ENCODE measurements at places on chromosomes 12 and 14. TPM values are rescaled to one million over a fixed set of nuclear protein-coding genes. Genes with fewer than 3 reads are reported as not detected.

AKAP5 gene
- 0.08 TPM for total RNA-seq

JAG2 gene
- total RNA-seq: 63.6 TPM

WIF1 gene
- 0.34 TPM for total RNA-seq

BEGAIN gene
- total RNA-seq: 0.68 TPM

DNA sequence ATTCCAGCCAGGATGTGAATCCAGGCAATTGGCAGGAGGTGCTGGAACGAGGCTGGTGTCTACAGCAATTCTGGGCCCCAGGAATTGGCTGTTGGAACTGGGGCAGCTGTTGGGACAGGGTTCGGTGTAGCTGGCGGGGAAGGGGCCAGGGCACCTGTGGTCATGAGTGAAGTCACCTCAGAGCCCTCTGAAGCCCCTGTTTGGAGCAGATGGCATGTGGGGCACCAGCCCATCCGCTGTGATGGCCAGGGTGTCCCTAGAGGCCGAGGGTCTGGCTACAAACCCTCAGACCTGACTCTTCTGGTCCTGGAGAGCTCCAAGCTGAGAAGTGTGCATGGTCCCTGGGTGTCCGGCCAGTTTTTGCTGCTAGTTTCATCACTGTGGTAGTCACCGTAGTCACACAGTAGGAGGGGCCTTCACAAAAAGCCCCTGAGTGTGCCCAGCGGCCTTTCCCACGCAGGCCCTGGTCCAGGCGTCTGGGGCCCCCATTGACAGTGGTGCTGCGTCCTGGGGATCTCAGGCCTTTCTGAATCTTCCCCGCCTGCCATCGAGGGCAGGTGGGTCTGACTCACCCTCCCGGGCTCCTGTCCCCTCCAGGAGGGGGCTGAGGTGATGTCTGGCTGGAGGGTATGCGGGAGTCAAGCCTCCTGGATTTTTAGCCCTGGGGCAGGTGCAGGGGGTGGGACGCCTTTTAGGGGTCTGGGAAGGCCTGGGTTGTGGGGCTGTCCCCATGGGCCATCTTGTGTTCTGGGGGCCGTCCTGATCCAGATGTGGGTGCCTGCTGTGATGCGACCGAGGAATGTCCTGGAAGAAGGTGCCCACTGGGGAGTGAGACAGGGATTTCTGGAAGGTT is 368.0 kb downstream of the TMEM121 start:
- no peaks in the 10 kb centered on the region for H3K36me3 ChIP-seq
- no peak overlapping the region for H3K27ac ChIP-seq
- no peaks in the 10 kb centered on the region for H3K27me3 ChIP-seq
- DNase-seq: peak; percentile 66
- no peak overlapping the region for H3K4me3 ChIP-seq

C14orf132 gene
- 16.2 TPM for total RNA-seq

- H3K4me1 ChIP-seq: peaks cover 3% of the 10 kb centered on the region
- H3K4me3 ChIP-seq: no peak overlapping the region
- peaks cover 47% of the 10 kb centered on the region for H3K27me3 ChIP-seq
- DNase-seq: peak; percentile 35
Observed at GRCh38 chr14:101498526-101498860, 62.8 kb upstream of the DIO3 start.

GRCh38 chr12:795305-795704 is 42.9 kb downstream of the WNK1 start:
- DNase-seq: no peak
- no peak overlapping the region for H3K4me3 ChIP-seq
- peaks cover 33% of the 10 kb centered on the region for H3K4me1 ChIP-seq
- H3K36me3 ChIP-seq: no peaks in the 10 kb centered on the region

- H3K4me3 ChIP-seq: no peak overlapping the region
- DNase-seq: no peak
- H3K4me1 ChIP-seq: peaks cover 4% of the 10 kb centered on the region
Observed at GRCh38 chr12:49511410-49511809, 27.4 kb upstream of the KCNH3 start.

ITGB7 gene
- total RNA-seq: 8.4 TPM

- no peak overlapping the region for H3K27ac ChIP-seq
- H3K4me1 ChIP-seq: peaks cover 29% of the 10 kb centered on the region
Observed at GRCh38 chr12:89176676-89177075, 175.6 kb downstream of the DUSP6 start.

DNA sequence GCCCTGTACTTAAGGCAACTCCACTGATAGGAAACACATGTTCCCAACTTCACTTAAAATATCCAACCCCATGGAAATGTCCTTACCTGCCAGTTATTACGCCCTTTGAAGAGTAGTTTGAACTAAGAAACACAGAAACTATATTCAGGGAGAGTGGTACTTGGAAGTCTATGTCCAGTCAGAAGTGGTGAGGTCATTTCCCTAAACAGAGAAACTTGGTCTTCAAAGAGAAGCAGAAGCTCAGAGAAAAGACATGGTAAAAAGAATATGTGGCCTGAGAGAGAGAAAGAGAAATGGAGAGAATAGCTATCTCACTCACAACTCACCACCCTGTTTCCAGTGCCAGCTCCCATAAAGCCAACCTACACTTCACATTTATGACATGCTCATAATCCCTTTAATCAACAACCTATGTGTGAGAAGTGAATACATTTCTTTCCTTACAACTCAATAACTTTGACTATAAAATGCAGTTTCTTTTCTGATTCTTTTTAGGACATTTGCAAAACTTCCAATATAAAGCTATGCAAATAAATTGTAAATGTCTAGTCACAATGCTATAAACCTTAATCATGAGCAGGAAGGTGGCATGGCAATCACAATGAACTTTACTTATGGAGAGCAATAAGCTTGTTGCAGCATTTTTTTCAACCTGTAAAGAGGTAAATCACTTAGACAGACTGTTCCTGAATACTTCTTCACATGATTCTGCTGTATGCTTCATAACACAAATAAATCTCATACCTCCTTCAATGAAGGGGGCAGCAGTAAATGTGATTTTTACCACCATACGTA is 67.1 kb downstream of the CPNE8 start:
- no peak overlapping the region for H3K4me3 ChIP-seq
- no peak overlapping the region for H3K27ac ChIP-seq
- H3K4me1 ChIP-seq: no peaks in the 10 kb centered on the region

ORMDL2 gene
- 8.6 TPM for total RNA-seq

CCDC184 gene
- total RNA-seq: 0.83 TPM

DNA sequence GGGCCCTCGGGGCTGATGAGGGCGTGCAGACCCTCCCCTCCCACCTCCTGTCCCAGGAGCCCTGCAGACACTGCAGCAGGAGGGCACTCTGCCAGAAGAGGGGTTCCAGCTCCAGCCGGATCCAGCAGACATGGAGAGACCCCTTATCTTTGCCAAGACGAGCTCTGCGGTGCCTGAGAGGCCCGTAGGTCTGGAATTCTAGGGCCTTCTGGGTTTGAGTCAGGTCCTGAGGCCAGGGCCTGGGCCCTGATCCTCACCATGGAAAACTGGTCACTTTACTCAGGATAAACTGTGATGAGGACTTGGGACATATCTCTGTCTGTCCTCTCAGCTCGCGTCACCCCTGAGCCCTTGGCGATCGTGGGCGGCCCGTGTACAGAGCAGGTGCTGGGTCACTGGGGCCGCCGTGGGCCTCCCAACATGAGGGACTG is 13.8 kb downstream of the MEG3 start:
- H3K4me3 ChIP-seq: no peak overlapping the region
- H3K4me1 ChIP-seq: no peaks in the 10 kb centered on the region
- H3K27ac ChIP-seq: no peak overlapping the region
- peaks cover 16% of the 10 kb centered on the region for H3K27me3 ChIP-seq
- no peaks in the 10 kb centered on the region for H3K36me3 ChIP-seq

RNASE7 gene
- total RNA-seq: 46.9 TPM

- no peaks in the 10 kb centered on the region for H3K36me3 ChIP-seq
- no peak for DNase-seq
- H3K27me3 ChIP-seq: no peaks in the 10 kb centered on the region
Observed at GRCh38 chr14:24032727-24033418, 18.9 kb upstream of the CARMIL3 start.

DNA sequence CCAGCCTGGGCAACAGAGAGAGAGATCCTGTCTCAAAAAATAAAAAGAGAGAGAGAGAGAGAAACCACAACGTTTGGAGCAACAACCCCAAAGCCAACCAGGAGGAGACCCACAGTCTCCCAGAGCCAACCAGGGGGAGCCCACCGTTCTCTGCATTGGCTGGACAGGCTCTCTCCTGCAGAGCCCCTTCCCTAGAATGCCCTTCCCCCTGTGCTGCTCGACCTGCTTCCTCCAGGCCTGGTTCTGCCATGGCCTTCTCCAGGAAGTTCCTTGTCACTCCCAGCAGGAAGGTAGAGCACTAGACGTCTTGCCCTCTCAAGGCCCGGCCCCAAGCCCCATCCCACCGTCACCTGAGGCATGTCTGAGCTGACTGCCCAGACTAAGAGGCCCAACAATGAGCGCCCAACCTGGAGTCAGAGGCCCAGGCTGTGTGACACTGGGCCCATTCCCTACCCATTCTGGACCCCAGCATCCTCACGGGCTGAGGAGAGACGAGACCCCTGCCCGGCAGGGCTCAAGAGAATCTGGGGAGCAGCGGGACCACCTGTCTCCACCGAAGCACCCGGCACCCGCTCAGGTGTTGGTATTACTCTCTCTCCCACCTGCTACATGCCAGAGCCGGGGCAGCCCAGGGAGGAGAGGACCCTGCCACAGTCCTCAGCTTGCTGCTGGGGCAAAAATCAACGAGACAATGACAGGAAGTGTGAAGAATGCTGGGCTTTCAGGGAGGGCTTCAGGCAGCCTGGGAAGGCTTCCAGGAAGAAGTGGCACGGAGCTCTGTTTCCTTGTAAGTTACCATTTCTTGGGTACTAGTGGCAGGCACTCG is 61.2 kb downstream of the DIO3 start:
- no peaks in the 10 kb centered on the region for H3K4me1 ChIP-seq
- H3K36me3 ChIP-seq: no peaks in the 10 kb centered on the region
- no peak for DNase-seq
- H3K4me3 ChIP-seq: no peak overlapping the region

RESF1 gene
- 115 TPM for total RNA-seq

DNA sequence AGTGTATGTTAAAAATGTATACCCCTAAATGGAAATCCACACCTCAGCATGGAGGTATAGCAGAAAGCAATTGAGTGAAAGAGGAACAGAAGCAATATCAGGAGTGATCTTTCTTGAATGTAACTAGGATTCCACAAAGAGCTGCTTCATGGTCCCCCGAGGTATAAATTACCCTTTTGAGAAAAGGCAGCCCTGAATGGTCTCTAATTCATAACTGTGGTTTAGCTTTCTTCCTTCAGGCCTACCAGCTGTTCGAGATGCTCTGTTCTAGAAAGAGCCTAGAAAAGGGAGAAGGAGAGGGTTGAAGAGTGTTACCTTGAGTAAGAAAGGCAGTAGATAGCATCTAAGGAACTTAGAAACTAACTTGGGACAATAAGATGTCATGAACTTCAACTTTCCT is 42.9 kb upstream of the CSRNP2 start:
- no peak overlapping the region for H3K4me3 ChIP-seq
- H3K36me3 ChIP-seq: peaks cover 12% of the 10 kb centered on the region
- H3K27me3 ChIP-seq: no peaks in the 10 kb centered on the region

GRCh38 chr12:124696693-124697476 is 129.5 kb upstream of the NCOR2 start:
- DNase-seq: no peak
- no peak overlapping the region for H3K4me3 ChIP-seq
- peaks cover 48% of the 10 kb centered on the region for H3K4me1 ChIP-seq
- H3K27ac ChIP-seq: no peak overlapping the region
- no peaks in the 10 kb centered on the region for H3K36me3 ChIP-seq
